ENCODE measurements at places on chromosomes 5 and 9. TPM values are rescaled to one million over a fixed set of nuclear protein-coding genes. Genes with fewer than 3 reads are reported as not detected.

SPAAR gene
- polyA plus RNA-seq, result 0.39 TPM

MLANA gene
- 0.24 TPM for polyA plus RNA-seq

FABP6 gene
- polyA plus RNA-seq, result not detected

HMMR gene
- polyA plus RNA-seq, result 16.8 TPM

ABL1 gene
- 22.9 TPM for polyA plus RNA-seq

ANKHD1 gene
- polyA plus RNA-seq, result 24.3 TPM

CCNJL gene
- polyA plus RNA-seq, result not detected

IRX4 gene
- not detected for polyA plus RNA-seq

ACOT12 gene
- not detected for polyA plus RNA-seq

PCDHGB5 gene
- polyA plus RNA-seq, result 15.0 TPM

VAV2 gene
- polyA plus RNA-seq, result 6.7 TPM
